ENCODE measurements at places on chromosomes 12 and 14. TPM values are rescaled to one million over a fixed set of nuclear protein-coding genes. Genes with fewer than 3 reads are reported as not detected.

The IL31 gene
- total RNA-seq = not detected

The KIF5A gene
- 0.10 TPM for total RNA-seq

The TSHR gene
- total RNA-seq = not detected

The KCNC2 gene
- total RNA-seq = not detected

The ST8SIA1 gene
- 1.0 TPM for total RNA-seq

The REC8 gene
- 55.0 TPM for total RNA-seq

The ADCK1 gene
- 12.7 TPM for total RNA-seq

The NEUROD4 gene
- not detected for total RNA-seq

The CCDC85C gene
- total RNA-seq = 9.7 TPM

The ZDHHC22 gene
- total RNA-seq = not detected

The BCL11B gene
- total RNA-seq = not detected

The RAD9B gene
- 0.29 TPM for total RNA-seq
